ENCODE measurements at places on chromosomes 5 and 9.
A peak's percentile ranks its signal among the peaks of the same experiment; 100 is the strongest.

GRCh38 chr9:130680836-130681768 lies 12.5 kb upstream of the EXOSC2 start:
- peak; percentile 83 for DNase-seq

DNA sequence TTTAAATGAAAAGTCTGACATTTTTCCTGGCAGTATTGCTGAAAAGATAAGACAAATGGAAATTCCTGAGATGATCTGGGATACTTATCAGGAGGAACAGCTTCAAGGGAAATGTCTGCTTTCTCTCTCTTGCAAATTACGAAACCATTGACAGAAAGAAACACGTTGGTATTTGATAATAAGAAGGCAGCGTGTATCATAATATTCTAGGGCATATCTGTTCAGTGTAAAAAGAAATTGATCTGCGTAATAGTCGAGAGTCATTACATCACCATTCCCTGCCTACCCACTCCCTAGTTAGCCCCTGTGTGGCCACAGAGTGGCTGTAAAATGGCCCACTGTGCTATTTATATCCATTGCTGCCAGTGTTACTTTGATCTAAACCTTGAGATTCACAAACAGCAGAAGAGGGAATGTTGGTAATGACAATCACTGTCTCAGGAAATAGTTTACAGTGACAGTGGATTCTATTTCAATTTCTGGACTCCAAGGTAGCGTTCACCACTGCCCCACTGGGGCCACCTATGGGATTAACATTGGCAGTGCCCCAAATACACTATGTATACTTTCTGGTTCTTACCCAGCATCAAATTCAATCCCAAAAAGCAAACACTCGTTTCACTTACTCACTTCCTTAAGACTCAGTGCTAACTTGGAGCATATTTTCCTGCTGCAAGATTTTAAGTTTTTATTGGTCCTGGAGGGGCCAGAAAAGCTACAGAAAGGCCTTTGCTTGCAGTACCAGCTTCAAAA lies 133.4 kb upstream of the GAS1 start:
- no peak for DNase-seq

GRCh38 chr5:51573835-51574234 lies 190.6 kb downstream of the ISL1 start:
- no peak for DNase-seq

GRCh38 chr5:112479418-112479817 lies 60.3 kb upstream of the EPB41L4A start:
- DNase-seq: no peak

GRCh38 chr9:114115654-114116125 lies 16.6 kb upstream of the KIF12 start:
- no peak for DNase-seq
